ENCODE measurements at places on chromosomes 5 and 9.
A peak's percentile ranks its signal among the peaks of the same experiment; 100 is the strongest.

DNA sequence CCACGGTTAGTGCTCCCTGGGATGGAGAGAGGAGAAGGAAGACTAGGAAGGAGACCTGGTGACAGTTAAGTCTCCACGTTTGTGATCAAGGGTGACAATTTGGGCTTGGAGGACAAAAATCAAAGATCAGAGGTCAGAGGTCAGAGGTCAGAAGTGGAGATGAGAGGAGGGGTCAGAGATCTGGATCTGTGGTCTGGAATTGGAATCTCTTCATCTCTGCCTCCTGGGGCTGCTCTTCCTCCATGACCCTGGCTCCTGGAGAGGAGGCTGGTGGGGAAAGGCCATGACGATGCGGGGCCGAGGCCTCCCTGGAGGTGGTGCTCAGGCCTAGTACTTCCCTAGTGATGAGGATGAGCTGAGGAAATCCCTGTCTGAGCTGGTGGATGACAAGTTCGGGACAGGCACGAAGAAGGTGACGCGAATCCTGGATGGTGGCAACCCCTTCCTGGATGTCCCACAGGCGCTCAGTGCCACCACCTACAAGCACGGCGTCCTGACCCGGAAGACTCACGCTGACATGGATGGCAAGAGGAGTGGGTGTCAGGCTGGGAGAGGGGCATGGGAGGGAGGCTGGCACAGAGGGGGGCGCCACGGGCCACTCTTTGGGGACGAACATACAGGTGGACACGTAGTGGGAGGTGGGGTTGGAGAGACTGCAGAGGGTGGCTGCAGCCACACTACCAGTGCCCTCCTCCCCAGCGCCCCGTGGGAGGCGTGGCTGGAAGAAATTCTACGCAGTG lies 41.0 kb downstream of the PSD2 start:
- DNase-seq = no peak

DNA sequence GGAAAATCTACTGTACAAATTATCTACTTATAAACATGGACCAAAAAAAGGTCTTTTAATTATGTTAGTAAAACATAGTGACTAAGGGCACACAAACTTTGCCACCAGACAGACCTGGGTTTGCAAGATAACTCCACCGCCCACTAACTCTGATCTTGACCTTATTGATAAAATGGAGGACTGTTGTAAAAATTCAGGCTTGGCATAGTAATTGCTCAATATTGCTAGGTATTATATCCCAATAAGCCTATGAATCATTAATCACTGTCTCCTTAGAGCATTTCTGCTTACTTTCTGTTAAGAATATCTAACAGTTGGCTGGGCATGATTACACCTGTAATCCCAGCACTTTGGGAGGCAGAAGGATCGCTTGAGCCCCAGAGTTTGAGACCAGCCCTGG lies 3.8 kb downstream of the C9orf40 start:
- DNase-seq = no peak

GRCh38 chr9:29445751-29446150 lies 1872.5 kb upstream of the C9orf72 start:
- no peak for DNase-seq

DNA sequence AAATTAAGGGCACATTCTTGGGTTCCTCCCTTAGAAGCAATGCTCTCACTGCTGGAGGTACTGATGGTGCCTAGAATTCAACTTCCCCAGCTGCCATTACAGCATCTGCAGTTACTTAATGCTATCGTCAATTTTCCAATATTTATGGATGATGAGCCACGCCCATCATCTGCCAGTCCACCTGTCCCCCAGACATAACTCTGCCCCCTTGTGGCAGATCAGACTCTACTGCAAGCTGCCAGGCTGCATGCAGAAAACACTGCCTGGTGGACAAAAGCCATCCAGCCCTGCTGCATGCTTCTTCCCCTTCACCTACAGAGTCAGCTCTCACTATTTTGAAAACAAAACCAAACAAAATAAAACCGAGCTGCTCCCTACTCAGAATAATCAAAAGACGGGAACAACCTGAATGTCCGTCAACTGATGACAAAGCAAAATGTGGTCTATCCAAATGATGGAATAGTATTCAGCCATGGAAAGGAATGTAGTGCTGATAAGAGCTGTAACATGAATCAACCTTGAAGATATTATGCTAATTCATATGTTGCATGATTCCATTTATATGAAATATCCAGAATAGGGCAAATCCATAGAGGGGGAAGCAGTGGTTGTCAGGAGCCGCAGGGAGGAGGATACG lies 66.4 kb downstream of the RETREG1 start:
- DNase-seq = no peak

GRCh38 chr9:132201139-132201538 lies 39.3 kb downstream of the NTNG2 start:
- DNase-seq = no peak

DNA sequence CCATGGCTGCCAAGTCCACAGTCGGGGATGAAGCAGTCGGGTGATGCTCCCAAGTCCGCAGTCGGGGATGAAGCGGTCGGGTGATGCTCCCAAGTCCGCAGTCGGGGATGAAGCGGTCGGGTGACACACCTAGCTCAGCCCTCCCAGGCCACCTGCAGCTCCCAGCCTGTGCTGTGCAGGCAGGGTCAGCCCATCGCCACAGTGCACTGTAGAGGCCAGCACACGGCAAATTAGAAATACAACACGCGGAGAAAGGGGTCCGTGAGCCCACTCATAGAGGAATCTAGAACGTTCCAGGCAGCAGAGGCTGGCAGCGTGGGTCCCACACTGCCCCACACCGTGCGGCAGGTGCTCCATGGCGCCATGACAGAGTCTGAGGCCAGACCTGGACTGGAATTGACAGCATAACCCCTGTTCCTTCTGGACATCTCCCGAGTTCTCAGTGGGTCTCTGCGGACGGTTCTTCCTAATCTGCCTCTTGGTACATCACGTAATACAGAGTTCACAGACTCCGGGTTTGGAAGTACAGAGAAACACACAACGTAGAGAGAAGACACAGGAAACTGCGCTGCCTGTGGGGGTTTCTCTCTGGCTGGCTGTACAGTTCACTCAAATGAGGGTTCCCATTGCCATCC lies 7.7 kb upstream of the EXOC3 start:
- DNase-seq = peak; percentile 41

GRCh38 chr9:124449381-124450151 lies 685 bp upstream of the ADGRD2 start:
- DNase-seq = peak; percentile 67

DNA sequence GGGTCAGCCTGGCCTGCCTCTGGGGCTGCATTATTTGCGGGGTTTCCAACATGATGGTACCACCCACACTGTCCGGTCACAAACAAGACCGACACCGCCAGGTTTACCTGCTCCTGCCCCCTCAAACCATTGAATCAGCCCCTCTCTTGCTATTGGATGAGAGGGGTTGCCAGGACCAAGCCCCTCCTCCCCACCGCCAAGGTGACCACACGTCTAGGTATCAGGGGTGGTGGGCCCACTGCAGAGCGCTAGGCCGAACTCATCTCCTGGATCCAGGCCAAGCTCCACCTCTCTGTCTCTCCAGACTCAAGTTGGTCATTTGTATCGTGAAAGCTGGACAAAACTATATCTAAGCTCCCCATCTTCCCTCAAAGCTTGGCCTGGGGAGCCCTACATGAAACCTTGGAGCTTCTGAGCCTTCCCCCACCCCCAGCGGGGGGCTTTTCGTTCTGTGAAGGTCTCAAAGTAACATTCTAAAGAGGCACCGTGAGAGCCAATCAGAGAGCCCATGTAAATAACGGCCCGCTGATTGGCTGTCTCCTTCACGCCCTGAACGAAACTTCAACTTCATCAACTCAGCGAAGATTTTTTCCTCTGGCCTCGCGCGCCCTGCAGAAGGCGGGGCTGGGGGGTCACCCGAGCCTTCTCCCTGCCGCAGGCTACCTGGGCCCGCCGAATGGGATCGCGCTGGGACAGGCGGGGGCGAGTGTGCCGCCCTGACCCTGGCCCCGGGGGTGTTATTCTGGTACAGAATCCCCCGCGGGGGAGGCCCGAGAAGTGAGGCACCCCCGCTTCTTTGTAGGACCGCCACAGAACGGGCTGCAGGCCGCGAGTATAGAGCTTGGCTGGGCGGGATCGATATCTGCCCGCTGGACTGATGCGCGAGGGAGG lies 49.6 kb upstream of the PSD2 start:
- DNase-seq = no peak
